ENCODE measurements at places on chromosomes 5 and 9. TPM values are rescaled to one million over a fixed set of nuclear protein-coding genes. Genes with fewer than 3 reads are reported as not detected.

IFNB1 gene
- total RNA-seq: not detected

CDC25C gene
- 3.7 TPM for total RNA-seq

TPRN gene
- 3.2 TPM for total RNA-seq

IFNA13 gene
- total RNA-seq: not detected

ZNG1F gene
- 3.6 TPM for total RNA-seq

IFNA2 gene
- total RNA-seq: not detected

GABRA1 gene
- total RNA-seq: not detected
